ENCODE measurements at places on chromosomes 13 and 19. TPM values are rescaled to one million over a fixed set of nuclear protein-coding genes. Genes with fewer than 3 reads are reported as not detected.

DNA sequence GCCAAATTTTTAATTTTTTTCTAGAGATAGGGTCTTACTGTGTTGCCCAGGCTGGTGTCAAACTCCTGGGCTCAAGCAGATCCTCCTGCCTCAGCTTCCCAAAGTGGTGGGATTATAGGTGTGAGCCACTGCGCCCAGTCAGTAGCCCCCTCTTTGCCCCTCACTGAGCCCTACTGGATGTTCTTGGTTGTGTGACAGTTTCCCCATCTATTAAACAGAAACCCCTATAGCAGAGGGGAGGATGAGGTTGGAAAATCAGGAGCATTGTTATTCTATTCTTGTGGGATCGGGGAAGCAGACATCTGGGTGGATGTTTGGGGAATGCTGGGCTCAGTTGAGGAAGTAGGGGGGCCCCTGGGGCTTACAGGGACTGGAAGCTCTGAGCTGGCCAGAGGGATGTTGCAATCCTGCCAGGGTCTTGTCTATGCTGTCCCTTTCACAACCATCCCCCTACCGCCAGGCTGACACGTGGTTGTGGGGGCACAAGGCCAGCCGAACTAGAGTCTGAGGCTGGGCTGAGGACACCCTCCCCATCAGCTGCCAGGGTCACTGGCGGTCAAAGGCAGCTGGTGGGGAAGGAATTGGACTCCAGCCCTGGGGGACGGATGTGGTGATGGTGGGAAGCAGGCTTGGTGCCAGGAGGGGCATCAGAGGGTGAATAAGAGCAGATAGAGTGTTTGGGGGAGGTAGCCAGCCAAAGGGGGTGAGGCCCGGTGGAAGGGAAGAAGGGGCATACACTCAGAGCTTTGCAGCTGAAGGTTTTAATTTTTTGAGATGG, 10.9 kb downstream of the APOC1 start:
- DNase-seq, result peak; percentile 49

ZNF793 gene
- total RNA-seq, result 0.72 TPM

DNA sequence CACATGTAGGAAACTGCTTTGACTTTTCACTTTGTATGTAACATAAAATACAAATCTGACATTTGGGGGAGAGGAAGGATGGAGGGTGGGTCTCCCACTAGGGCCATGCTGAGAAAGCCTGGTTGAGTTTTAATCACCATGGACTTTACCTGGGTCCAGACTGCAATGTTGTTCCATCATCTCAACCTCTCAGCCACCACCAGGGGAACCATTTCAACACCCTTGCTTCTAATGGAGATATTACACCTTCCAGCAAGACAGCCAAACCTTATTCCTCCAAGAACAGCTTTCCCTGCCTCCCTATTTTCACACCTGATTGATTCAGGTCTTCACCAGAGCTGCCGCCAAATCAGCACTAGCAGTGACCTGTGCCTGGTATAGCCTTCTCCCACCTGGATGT, 56.0 kb downstream of the ZAR1L start:
- no peak for DNase-seq

GRCh38 chr19:53076984-53077383, 26.2 kb downstream of the ZNF160 start:
- DNase-seq, result peak; percentile 28

DNA sequence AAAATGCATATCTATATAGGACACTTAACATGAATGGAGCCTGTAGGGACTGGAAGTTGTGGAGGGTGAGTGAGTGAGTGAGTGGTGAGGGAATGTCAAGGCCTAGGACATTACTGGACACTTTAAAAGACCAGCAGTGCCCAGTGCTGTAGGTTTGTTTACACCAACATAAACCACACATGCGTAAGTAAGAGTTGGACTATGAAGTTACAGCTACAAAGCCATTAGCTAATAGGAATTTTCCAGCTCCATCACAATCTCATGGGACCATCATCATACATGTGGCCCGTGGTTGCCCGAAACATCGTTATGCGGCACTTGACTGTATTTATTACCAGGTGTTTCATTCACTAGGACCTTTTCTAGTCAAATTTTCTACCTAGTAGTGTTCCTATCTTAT, 49.2 kb downstream of the LATS2 start:
- peak; percentile 93 for DNase-seq

- DNase-seq, result peak; percentile 99
Measured at GRCh38 chr19:8389891-8390616, at the start of gene RAB11B. Gene RAB11B, plus strand, starts transcription at chr19:8390360. Its CDS starts 57 bp downstream, at chr19:8390417.

PSG3 gene
- total RNA-seq, result not detected

DNA sequence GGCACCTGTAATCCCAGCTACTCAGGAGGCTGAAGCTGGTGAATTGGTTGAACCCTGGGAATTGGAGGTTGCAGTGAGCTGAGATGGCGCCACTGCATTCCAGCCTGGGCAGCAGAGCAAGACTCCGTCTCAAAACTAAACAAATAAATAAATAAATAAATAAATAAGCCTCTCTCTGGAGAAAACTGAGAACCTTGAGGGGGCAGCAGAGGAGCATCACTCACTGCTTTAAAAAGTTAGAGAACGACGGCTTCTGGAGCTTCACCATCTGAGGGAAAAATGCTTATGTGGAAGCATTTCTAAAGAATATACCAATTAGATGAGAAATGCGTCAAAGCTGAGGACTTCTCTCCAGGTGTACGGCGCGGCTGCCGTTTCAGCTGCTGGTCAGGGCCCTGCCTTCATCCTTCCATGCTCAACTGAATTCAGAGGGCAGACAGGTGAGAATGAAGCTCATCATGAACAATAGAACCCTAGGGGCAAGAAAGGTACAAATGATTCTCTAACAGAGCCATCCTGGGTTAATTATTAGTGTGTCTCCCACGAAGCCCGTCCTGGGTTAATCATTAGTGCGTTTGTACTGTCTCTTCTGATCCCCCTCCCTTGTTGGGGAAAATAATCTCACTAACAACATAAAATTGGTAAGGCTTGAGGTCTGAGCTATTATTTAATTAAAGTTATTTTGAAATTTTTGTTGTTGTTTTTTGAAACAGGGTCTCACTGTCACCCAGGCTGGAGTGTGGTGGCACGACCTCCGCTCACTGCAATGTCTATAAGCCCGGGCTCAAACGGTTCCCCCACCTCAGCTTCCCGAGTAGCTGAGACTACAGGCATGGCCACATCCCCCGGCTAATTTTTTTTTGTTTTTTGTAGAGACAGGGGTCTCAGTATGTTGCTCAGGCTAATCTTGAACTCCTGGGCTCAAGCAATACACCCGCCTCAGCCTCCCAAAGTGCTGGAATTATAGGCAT, 80.1 kb downstream of the IPO5 start:
- peak; percentile 44 for DNase-seq

GRCh38 chr13:67343777-67344176, 113.6 kb upstream of the PCDH9 start:
- DNase-seq, result no peak

DNA sequence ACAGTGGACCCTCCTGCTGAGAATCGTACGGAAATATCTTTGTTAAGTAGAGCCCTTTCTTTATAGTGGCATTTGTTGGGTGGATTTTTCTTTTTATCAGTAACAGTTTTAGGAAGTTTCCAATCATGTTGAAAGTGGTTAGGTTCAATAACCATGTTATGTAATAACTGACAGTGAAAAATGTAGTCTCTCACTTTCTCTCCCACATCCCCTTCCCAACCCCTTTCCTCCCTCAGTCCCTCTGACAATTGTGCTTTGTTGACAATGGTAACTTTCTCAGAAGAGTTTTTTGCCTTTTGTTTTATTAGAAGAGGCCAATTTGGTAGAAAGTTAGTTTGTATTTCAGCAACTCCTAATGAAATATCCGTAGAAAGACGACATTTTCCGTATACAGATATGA, 77.8 kb upstream of the SLAIN1 start:
- DNase-seq, result no peak

DNA sequence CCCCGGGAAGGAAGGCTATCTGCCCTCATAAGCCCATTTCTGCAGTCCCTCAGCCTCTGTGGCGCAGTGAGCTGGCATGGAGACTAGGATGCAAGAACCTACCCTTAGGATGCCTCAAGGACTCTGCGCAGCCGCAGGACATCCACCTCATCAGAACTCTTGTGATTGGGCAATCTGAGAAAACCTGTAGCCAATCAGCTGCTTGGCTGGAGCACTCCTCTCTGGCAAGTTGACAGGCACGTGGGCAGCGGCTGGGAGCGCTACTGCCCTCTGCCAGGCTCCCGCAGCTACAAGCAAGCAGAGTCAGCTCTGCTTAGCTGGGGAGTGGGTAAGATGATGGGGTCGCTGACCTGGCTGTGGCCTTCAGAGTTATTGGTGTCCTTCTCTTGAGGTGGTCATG, 1.5 kb upstream of the ECSIT start:
- DNase-seq, result peak; percentile 78

GPR183 gene
- 0.28 TPM for total RNA-seq

TNNT1 gene
- 1.3 TPM for total RNA-seq

DNA sequence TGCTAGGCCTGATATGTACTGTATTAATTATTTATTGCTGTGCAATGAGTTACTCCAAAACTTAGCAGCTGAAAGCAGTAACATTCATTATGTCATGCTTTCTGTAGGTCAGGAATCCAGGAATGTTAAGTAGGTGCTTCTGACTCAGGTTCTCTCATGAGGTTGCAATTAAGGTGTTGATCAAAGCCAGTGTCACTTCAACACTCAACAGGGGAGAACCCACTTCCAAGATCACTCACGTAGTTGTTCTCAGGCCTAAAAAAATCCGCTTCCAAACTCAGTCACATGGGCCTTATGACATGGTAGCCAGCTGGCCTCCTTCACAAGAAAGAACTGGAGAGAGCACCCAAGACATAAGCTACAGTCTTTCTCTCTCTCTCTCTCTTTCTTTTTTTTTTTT, 211.1 kb upstream of the NBEA start:
- no peak for DNase-seq

DNA sequence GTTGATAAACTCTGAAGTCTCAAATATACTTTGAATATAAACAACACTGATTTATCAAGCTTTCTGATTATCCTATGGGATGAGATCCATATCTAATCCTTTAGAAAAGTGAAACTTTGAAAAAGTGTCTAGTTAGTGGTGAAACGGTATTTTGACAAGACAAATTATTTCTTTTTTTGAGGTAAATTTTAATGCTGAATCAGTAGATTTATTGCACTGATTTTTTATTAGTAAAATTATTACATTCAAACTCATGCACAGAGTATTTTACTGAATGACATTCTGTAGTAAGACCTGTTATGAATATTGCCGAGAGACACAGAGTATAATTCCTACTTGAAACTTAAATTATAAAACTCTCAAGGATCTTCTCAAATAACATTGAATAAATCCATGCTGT, 679.1 kb upstream of the SPRY2 start:
- DNase-seq, result no peak

GRCh38 chr13:38686577-38687245, at the start of gene FREM2:
Gene FREM2, plus strand, starts transcription at chr13:38687077. Its CDS starts 268 bp downstream, at chr13:38687345.
- DNase-seq, result no peak

ZNF541 gene
- total RNA-seq, result not detected

GRCh38 chr13:83057119-83057518, 825.2 kb downstream of the SLITRK1 start:
- DNase-seq, result peak; percentile 65

- DNase-seq, result no peak
Measured at GRCh38 chr13:97182111-97182890, 39.8 kb upstream of the MBNL2 start.

DNA sequence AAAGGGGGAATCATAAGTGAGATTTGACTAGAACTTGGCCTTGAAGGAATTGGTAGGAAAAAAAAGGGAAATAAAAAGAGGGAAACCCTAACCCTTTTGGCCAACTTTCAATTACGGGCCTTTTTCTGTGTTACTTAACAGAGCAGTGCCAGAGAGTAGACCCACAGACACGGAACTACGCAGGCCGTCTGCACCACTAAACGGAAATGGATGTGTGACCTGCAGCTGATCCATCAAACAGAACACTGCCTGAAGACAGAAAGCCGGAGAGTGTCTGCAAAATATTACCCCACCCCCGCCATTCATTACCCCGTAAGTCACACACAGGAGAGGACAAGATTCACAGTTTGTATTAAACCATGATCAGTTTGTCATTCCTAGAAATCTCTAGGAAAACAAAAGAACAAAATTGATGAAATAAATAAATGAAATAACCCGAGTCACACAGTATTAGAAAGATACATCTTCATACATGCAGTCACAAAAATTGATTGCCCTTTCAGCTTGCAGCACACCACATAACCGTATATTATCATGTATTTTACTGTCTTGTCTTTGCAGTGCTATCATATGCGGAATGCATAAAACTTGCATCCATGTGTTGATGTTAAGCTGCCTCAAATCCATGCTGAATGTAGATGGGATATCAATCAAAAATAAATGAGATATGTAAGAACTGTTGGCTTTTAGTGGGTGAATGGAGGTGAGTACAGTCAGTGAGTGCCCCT, 424.7 kb downstream of the IRS2 start:
- DNase-seq, result no peak

DNA sequence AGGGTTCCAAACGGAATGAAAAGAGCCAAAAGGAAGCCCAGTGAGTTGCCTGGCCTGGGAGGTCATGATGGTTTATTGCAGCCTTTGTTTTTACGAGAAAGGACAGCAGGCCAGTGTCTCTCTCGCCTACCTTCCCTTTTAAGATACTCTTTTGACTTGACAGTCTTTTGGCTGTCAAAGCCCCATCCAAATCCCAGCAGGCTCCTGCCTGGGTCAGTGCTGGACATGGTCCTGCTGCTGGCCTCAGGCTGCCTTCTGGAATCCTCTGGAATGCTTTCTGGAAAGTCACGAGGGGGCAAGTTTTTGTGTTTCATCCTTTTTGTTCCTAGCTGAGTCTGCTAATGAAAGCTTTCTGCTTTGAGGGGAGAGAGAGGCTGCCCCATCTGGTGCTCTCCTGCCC, 444.8 kb downstream of the OLFM4 start:
- no peak for DNase-seq

DNA sequence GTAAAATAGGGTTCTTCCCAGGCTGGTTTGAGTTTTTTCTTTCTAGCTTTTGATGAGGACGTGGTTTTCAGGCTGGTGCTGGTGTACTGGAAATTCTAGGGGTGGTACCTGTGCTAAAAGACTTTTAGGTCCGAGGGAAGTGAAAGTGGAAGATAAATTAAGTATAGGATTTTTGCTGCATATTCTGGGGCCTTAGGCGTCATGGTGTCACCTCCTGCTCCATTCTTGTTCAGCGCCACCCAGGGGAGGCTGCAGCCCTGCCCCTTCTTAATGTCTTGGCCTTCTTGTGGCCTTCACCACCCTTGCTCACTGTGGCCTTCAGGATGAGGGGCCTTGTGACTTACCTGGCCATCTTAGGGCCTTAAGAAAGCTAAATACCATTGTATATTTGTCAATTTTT, 12.4 kb downstream of the ZNF552 start:
- DNase-seq, result no peak

ZNF699 gene
- 7.2 TPM for total RNA-seq

CXCL17 gene
- total RNA-seq, result not detected

WDR88 gene
- total RNA-seq, result not detected

GRCh38 chr13:60700994-60701393, 304.0 kb downstream of the TDRD3 start:
- no peak for DNase-seq

HSPB6 gene
- 6.9 TPM for total RNA-seq

- peak; percentile 96 for DNase-seq
Measured at GRCh38 chr13:75788481-75788981, 152.4 kb downstream of the LMO7 start.
